Effector CD4-positive, alpha-beta T cell (primary cell): ENCODE measurements at places on chromosomes 11 and 22.

DNA sequence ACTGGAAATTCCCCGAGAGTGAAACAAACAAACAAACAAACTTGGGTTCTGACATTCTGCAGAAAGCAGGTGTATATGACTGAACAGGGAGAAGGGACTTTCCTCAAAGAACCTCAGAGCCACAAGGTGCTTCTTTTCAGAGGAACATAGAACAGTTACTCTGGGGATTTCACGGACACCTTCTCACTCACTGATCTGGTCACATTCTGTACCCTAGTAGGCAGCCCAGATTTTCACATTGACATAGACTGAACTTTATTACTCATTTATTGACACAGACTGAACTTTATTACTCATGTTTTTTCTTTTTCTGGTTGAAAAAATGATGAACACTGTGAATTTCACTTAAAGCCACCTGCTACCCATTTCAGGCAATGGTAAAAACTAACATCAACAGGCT is 263.0 kb downstream of the OPCML start:
- no peak for DNase-seq

- no peak for DNase-seq
Measured at GRCh38 chr11:120219232-120219937, 8.6 kb downstream of the OAF start.

DNA sequence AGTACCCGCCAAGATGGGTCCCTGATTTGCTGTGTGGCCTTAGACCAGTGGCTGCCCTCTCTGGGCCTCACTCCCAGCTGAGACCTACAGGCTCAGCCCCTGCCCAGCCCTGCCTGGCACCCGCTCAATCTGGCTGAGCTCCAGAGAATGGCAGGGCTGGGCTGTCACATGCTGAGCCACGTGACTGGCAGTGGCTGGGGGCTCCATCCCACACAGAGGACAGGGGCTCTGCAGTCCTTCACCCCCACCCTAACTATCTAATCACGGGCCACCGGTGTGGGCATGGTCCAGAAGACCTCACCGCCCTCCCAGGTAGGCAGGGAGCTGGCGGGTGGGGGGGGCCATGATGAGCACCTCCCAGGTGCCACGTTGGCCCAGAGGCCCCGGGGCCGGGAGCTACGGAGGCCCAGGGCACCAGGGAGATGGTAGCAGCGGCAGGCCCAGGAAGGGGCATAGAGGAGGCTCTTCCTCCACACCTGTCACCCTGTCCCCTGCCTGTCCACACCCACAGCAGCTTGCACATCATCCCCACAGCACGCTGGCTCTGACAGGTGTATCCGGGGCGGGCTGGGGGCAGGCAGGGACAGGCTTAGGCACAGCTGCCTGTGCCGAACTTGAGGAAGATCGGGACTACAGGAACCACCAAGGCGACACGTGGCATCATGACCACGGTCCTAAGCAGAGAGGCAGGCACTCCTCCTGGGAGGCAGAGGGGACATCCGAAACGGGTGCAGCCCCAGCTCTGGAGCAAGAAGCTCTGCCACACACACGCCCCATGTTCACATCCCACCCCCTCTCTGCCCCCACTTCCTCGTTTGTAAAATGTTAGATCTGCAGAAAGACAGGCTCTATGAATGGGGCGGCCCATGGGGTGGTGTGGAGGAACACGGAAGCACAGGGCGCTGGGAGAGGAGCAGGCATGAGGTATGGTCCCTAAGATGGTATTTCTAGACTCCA is 1.5 kb upstream of the ALDH3B1 start:
- DNase-seq: no peak

- no peak for DNase-seq
Measured at GRCh38 chr11:31236143-31236542, 133.4 kb downstream of the DCDC1 start.

- no peak for DNase-seq
Measured at GRCh38 chr22:48605856-48606481, 1221.7 kb downstream of the BRD1 start.

GRCh38 chr11:13287036-13287435 is 9.4 kb downstream of the BMAL1 start:
- DNase-seq: no peak

- peak; percentile 65 for DNase-seq
Measured at GRCh38 chr11:118171269-118172062, 5.0 kb downstream of the SCN2B start.

DNA sequence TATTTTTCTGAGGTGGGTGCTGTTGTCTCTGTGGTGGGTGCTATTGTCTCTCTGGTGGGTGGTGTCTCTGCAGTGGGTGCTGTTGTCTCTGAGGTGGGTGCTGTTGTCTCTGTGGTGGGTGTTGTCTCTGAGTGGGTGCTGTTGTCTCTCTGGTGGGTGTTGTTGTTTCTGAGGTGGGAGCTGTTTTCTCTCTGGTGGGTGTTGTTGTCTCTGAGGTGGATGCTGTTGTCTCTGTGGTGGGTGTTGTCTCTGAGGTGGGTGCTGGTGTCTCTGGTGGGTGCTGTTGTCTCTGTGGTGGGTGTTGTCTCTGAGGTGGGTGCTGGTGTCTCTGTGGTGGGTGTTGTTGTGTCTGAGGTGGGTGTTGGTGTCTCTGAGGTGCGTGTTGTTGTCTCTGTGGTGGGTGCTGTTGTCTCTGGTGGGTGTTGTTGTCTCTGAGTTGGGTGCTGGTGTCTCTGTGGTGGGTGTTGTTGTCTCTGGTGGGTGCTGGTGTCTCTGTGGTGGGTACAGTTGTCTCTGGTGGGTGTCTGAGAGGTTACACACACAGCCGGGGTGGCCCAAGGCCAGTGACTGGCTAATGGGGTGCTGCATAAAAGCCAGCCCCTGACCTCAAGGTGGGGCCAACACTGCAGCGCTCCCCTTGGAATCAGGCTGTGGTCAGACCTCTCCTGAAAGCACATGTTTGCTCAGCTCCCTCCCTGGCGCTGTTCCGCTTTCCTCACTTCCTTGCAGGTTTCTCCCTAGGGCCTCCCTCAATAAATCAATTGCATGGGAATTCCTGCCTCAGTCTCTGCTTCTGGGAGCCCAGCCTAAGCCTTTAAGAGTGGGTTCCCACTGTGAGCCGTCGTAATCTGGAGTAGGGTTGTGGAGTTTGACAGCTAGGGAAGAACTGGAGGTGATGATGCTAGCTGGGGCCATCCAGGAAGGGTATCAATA is 31.0 kb upstream of the XBP1 start:
- no peak for DNase-seq

- DNase-seq: no peak
Measured at GRCh38 chr11:2435288-2436012, 8.9 kb downstream of the TRPM5 start.

GRCh38 chr11:45093761-45094455 is 52.5 kb upstream of the PRDM11 start:
- DNase-seq: no peak

GRCh38 chr11:68581439-68581838 is 102.9 kb upstream of the GAL start:
- no peak for DNase-seq

DNA sequence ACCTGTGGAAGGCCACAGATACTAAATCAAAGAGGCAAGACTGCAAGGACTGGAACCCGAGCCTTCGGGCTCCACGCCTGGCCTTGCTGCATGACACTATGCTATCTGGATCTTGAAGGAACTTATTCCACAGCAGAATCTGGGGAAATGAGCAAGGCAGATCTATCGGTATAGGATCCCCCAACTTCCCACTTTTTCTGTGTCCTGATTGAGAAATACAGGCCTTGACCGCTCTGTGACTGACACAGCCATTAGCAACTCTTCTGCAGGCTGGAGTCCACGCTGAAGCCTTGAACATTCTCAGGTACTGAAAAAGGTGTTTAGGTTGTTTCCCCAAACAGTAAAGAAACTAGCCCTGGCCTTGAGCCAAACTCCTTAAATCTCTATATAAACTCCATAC is 241.2 kb upstream of the NARS2 start:
- DNase-seq: no peak

DNA sequence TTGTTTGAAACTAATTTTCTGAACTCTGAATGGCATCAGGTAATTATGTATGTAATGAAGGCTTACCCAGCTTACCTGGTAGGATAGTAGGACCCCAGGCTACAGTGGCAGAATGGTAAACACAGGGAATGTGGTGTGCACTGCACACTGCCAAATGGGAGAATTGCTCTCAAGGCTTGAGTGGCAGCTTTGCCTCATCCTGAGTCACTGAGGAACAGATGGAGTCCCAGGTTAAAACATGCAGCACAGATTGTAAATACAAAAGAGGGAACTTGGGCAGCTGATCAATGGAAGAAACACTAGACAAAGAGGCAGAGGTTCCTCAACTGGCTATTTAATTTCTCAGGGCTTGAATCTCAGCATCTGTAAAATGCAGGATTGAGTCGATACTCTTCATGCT is 24.4 kb downstream of the GPR83 start:
- no peak for DNase-seq

- DNase-seq: no peak
Measured at GRCh38 chr22:35376728-35377472, 4.0 kb upstream of the HMOX1 start.

GRCh38 chr11:86941077-86941870 is 13.9 kb downstream of the FZD4 start:
- no peak for DNase-seq

GRCh38 chr11:129252621-129253020 is 60.5 kb upstream of the ARHGAP32 start:
- no peak for DNase-seq

DNA sequence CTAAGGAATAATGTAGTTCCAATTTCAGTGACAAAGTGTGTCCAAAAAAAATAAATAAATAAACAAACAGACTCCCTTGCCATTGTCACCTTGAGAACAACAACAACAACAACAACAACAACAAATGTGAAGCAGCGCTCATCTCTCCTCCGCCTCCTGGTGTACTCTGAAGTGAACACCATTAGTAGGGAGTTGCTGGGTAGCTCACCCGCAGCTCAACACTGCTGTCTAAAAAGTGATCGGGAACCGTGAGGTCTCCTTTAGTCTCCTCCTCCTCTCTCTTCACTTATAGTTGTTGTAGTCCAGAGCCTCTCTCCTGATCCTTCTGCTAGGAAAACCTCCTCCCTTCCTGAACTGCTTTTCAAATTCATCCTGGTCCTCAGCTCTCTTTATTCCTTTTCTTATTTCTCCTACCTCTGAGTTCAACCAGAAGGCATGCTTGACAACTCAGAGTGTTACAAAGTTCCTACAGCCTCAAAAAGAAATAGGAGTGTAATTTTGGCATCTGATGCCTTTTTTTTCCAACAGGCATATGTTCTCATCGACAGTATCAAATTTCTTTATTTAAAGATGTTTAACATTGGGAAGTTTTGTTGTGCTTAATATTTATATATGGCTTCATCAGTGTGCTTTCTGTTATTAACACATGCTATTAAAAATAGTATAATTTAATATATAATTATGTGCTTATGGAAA is 215.1 kb downstream of the PGR start:
- DNase-seq: no peak

- no peak for DNase-seq
Measured at GRCh38 chr11:12525466-12526055, 148.2 kb downstream of the PARVA start.

DNA sequence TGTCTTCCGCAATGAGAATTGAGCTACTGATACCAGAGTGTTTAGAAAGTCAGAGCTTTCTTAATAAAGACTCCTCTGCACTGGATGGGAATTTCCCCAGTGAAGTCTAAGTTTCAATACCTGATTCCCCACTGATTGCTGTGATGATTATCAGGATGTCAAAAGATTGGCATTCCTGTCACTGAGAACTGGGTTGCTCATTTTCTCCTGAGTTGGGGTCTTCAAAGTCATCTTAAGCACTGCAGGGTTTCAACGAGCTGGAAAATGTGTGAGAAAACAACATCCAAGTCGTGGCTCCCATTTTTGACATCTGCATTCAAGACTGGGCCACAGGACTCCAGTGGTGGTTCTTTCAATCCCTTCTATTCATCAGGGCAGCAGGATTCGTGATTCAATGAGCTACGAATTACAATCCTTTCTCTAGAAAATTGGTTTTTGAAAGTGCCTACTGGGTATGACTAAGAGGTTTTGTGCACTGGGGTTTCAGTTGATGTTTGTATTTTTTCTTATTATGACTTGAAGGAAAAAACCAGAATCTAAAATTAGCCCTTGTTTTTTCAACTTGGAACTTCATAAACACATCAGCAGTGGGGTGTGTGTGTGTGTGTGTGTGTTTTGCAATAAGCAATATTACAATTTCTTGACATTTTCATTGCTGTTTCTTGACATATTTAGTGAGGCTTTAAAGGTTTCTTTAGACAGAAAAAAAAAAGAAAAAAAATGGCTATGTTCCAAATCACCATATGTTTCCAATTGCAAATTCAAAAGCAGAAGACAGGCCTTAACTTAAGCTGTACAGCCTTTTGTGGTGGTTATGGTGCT is 233.0 kb downstream of the FAM76B start:
- no peak for DNase-seq

GRCh38 chr22:21009638-21010425 is 5.1 kb upstream of the P2RX6 start:
- DNase-seq: no peak

GRCh38 chr22:23146478-23147205 is 1.4 kb downstream of the RAB36 start:
- no peak for DNase-seq

- DNase-seq: no peak
Measured at GRCh38 chr22:28609921-28610320, 69.7 kb downstream of the TTC28 start.

- DNase-seq: no peak
Measured at GRCh38 chr11:2298795-2299761, 2.6 kb downstream of the C11orf21 start.

DNA sequence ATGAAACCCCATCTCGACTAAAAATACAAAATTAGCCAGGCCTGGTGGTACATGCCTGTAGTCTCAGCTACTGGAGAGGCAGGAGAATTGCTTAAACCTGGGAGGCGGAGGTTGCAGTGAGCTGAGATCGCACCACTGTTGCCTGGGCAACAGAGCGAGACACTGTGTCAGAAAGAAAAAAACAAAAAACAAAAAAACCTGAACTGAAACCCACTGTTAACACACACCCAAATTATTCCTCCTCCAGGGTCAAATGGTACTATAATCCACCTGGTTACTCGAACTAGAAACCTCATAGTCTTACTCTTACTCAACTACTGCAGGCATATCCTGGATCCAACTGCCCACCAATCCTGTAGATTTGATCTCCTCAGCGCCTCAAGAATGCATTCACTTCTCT is 35.5 kb downstream of the USP28 start:
- DNase-seq: no peak

DNA sequence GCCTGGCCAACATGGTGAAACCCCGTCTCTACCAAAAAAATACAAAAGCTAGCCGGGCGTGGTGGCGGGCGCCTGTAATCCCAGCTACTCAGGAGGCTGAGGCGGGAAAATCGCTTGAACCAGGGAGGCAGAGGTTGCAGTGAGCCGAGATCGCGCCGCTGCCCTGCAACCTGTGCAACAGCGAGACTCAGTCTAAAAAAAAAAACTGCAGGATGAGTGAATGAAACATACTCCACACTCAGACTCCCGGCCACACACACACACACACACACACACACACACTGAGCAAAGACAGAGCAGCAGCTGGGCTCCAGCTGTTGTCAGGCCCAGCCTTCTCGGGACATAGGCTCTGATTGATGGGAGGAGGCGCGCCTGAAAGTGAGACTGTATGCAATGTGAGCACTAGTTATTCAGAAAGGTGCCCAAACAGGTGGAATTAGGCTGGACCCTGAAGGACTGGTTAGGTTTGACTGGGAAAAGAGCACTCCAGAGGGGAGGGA is 1.5 kb upstream of the PLEKHA7 start:
- no peak for DNase-seq
